T-helper 17 cell (primary cell): ENCODE measurements at places on chromosomes 4 and X. TPM values are rescaled to one million over a fixed set of nuclear protein-coding genes. Genes with fewer than 3 reads are reported as not detected.

The HOPX gene
- total RNA-seq, result 30.7 TPM

The EGF gene
- total RNA-seq, result 11.8 TPM

The KIT gene
- total RNA-seq, result 6.0 TPM

The SPANXA2 gene
- not detected for total RNA-seq

The STK26 gene
- 34.3 TPM for total RNA-seq

- no peak overlapping the region for H3K27ac ChIP-seq
- H3K27me3 ChIP-seq, result peaks cover 7% of the 10 kb centered on the region
- no peak overlapping the region for H3K4me3 ChIP-seq
- DNase-seq, result no peak
- H3K36me3 ChIP-seq, result peaks cover 2% of the 10 kb centered on the region
These were observed 44.5 kb upstream of the SLC4A4 start for GRCh38 chr4:71294301-71294700.

GRCh38 chr4:149801416-149801815 is 14.2 kb downstream of the IQCM start:
- no peak for DNase-seq
- no peak overlapping the region for H3K4me3 ChIP-seq
- no peaks in the 10 kb centered on the region for H3K27me3 ChIP-seq
- H3K27ac ChIP-seq, result no peak overlapping the region
- H3K36me3 ChIP-seq, result no peaks in the 10 kb centered on the region

DNA sequence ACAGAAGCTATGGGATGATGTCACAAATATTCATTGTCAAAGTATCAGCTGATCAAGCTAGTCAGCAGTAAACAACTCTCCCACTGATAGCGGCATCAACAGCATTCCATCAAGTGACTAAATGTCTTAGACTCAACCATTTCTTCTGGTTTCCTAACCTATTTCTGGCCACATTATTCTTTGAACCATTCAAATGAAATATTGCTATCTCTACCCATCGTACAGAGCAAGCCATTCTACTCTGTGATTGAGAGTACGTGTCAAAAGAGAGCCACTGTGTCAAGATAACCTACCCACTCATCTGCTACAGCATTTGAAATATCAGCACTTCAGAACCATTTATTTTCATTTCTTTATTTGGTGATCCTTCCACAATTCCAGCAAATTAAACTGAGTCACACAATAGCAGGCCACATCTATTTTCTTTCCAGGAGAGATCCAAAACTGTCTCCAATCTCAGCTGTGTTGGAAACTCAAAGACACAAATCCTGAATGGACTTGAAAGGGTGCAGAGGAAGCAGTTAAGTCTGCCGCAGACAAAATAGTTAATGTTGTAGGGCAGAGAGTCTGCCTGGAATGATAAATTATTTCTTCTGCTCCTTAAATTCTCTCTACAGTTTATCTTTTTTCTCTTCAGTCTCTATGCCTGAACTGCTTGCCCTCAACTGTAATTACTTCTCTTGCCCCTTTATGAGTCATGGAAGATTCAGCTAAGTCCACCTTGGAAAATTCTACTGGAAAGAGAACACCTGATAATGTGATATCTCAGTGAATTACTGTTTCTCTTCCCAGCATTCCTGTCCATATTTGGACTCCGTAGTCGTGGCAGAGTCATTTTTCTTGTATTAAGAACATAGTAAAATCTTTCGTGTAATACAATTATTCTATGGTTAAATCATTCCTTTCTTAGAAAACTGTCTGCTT is 364.8 kb downstream of the PDGFC start:
- no peak overlapping the region for H3K4me3 ChIP-seq
- H3K4me1 ChIP-seq, result no peaks in the 10 kb centered on the region
- H3K27me3 ChIP-seq, result no peaks in the 10 kb centered on the region
- DNase-seq, result no peak
- H3K27ac ChIP-seq, result no peak overlapping the region
- H3K36me3 ChIP-seq, result no peaks in the 10 kb centered on the region

DNA sequence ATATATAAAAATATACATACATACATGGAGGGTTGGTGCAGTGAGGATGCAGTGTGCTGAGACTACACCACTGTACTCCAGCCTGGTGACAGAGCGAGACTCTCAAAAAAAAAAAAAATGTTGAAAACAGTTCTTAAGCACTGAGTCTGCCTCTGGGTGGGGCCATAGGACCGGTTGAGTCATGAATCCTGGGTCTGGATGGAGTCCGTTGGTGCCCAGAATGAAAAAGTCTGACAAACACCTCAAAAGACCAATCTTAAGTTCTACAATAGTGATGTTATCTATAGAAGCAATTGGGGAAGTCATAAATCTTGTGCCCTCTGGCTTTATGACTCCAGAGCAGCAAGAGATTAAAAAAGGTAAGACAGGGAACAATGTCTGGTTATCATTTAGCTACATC is 70.4 kb downstream of the FGFBP1 start:
- H3K27ac ChIP-seq, result no peak overlapping the region
- H3K4me1 ChIP-seq, result no peaks in the 10 kb centered on the region
- no peaks in the 10 kb centered on the region for H3K36me3 ChIP-seq
- no peak overlapping the region for H3K4me3 ChIP-seq
- peaks cover 23% of the 10 kb centered on the region for H3K27me3 ChIP-seq
- DNase-seq, result no peak

GRCh38 chrX:39826813-39827543 is 270.8 kb downstream of the BCOR start:
- H3K27ac ChIP-seq, result no peak overlapping the region
- H3K36me3 ChIP-seq, result no peaks in the 10 kb centered on the region
- H3K4me1 ChIP-seq, result no peaks in the 10 kb centered on the region
- no peaks in the 10 kb centered on the region for H3K27me3 ChIP-seq

GRCh38 chrX:153861151-153861550 is 24.8 kb downstream of the L1CAM start:
- no peaks in the 10 kb centered on the region for H3K27me3 ChIP-seq
- H3K4me1 ChIP-seq, result peaks cover 13% of the 10 kb centered on the region
- H3K36me3 ChIP-seq, result no peaks in the 10 kb centered on the region
- H3K27ac ChIP-seq, result peak overlapping the region; percentile 74

GRCh38 chr4:174681723-174682300 is 147.2 kb downstream of the GLRA3 start:
- no peaks in the 10 kb centered on the region for H3K27me3 ChIP-seq
- no peak overlapping the region for H3K4me3 ChIP-seq
- no peaks in the 10 kb centered on the region for H3K4me1 ChIP-seq
- H3K27ac ChIP-seq, result no peak overlapping the region
- no peaks in the 10 kb centered on the region for H3K36me3 ChIP-seq

DNA sequence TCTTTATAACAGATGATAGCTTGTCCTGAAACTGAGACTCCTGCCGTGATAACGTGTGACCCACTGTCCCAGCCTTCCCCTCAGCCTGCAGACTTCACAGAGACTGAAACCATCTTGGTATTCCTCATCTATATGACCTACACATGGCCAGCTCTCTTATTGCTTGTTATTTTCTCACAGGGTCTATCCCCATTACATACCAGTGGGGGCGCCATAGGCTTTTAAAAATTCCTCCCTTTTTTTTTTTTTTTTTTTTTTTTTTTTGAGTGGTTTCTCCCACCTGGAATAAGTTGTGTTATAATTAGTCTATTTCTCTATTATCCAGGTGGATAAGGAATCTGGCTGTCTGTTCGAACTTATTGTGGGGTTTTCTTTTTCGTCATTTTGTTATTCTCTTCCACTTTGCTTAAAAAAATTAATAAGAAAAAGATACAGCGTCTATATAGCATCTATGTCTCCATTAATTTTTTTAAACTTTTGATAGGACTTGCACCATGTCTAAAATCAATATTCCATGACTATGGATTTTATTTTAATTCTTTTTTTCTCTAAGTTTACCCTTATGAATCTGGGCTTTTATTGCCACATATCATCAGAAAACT is 47.2 kb downstream of the GYG2 start:
- H3K27ac ChIP-seq, result no peak overlapping the region
- peaks cover 3% of the 10 kb centered on the region for H3K36me3 ChIP-seq
- no peaks in the 10 kb centered on the region for H3K27me3 ChIP-seq
- no peaks in the 10 kb centered on the region for H3K4me1 ChIP-seq
- no peak overlapping the region for H3K4me3 ChIP-seq
- DNase-seq, result no peak

DNA sequence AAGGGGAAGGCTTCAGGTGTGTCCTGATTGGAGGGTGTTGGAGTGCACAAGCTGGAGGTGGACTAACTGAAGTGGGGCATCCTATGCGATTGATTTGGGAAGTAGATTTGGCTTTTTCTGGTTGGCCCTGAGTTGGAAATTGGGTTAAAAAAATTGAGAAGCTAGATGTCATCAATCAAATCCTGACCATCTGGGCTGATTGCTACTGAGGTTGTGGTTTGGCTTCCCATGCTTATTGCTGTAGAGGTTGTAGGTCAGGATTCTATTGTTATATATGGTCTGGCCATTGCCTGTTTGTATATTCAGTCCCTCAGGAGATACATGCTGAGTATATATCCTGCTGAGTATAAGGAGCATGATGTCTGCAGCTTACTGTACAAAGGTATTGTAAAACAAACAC is 7.7 kb upstream of the ZNF81 start:
- H3K27ac ChIP-seq, result no peak overlapping the region
- no peak for DNase-seq
- H3K27me3 ChIP-seq, result no peaks in the 10 kb centered on the region
- H3K4me1 ChIP-seq, result no peaks in the 10 kb centered on the region

DNA sequence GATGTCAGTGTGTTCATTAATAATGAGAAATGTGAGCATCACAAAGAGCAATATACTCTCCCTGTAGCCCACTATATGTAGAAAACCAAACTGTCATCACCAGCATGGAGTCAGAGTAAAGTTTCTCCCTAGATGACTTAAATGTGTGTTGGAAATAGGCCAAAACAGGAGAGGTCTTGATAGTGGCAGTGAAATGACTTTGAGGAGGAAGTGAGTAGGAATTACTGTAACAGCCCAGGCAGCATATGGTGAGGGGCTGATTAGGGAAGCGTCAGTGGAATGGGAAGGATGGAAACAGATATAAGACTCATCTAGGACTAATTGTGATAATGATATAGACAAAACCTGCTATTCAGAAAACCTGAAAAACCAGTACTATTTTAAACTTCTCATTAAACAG is 83.9 kb downstream of the ATXN3L start:
- no peaks in the 10 kb centered on the region for H3K4me1 ChIP-seq
- no peak overlapping the region for H3K4me3 ChIP-seq
- no peaks in the 10 kb centered on the region for H3K36me3 ChIP-seq
- no peak for DNase-seq
- no peak overlapping the region for H3K27ac ChIP-seq
- H3K27me3 ChIP-seq, result no peaks in the 10 kb centered on the region

DNA sequence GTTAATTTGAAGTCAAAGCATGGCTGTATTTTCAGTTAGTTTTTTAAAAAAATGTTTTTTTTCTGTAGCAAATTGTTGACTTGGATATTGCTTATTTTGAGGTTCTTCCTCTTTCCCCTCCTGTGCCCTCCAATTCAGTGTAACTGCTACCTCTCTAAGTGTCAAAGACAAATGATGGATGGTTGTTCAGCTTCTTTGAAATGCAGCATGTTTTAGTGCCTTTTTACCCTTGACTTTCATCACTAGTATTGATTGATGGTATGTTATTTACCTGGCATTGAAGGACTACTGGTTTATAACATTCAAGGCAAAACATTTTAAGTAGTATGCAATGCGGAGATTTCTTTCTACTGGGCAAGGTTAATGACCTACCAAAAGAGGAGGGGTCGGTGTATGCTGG is 281.0 kb upstream of the FAT1 start:
- no peaks in the 10 kb centered on the region for H3K4me1 ChIP-seq
- H3K27me3 ChIP-seq, result no peaks in the 10 kb centered on the region
- no peak overlapping the region for H3K4me3 ChIP-seq
- no peak for DNase-seq

DNA sequence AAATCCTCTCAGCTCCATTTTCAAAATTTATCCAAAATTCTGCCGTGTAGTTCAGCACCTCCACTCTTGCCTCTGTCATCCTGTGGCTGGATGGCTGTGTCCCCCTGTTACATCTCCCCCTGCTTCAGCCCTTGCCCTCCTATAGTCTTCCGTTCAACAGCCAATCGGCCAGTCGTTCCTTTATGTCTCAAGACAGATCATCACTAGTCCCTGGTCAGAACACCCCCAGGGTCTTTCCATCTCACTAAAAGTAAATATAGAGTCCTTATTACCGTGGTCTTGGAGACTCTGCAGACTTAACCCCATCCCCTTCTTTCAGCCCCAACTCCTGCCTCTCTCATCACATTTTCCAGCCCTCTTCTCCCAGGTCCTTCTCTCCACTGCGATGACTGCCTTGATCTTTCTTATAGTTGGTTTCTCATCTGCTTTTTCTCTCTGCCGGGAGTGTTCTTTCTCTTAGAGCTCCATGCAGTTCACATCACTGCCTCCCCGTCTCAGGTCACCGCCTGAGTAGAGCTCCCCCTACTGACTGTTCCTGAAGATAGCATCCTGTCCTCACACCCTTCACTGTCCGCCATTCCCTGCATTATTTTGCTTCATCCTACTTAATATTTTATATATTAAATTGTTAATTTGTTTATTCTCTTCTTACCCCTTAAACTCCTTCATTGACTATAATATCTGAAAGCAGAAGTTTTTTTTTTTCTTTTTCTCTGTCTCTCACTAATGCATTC is 736.9 kb upstream of the MAGEB2 start:
- no peaks in the 10 kb centered on the region for H3K27me3 ChIP-seq
- H3K36me3 ChIP-seq, result no peaks in the 10 kb centered on the region
- H3K4me1 ChIP-seq, result no peaks in the 10 kb centered on the region
- no peak overlapping the region for H3K4me3 ChIP-seq
- DNase-seq, result no peak

DNA sequence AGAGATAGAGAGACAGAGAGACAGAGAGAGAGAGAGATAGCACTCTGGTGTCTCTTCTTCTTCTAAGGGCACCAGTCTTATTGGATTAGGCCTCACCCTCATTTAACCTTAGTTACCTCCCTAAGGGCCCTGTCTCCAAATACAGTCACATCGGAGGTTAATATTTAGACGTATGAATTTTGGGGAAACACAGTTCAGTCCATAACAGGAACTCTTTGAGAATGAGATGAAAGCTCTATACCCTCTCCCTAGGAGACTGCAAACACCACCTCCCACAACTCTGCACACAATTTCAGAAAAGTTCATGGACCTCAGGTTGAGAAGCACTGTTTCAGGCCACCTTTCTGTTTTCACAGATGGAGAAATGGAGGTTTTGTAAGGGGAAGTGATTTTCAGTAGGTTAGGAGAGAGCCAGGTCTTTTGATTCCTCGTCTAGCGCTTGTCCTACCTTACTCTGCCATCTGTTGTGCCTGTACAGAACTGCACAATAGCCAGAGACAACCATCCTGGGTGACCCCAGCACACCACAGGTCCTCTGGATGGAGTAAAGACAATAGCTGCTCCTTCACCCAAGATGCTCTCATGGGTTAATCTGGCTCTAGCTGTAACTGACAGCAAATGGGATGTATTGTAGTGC is 16.9 kb upstream of the LOC101059915 start:
- H3K27ac ChIP-seq, result no peak overlapping the region
- no peak overlapping the region for H3K4me3 ChIP-seq
- no peak for DNase-seq
- no peaks in the 10 kb centered on the region for H3K27me3 ChIP-seq
- no peaks in the 10 kb centered on the region for H3K4me1 ChIP-seq

- no peaks in the 10 kb centered on the region for H3K4me1 ChIP-seq
- peaks cover 4% of the 10 kb centered on the region for H3K27me3 ChIP-seq
- H3K36me3 ChIP-seq, result peaks cover 2% of the 10 kb centered on the region
- H3K4me3 ChIP-seq, result no peak overlapping the region
- H3K27ac ChIP-seq, result no peak overlapping the region
These were observed 151.8 kb upstream of the GATB start for GRCh38 chr4:151912632-151913031.
